ENCODE measurements at places on chromosomes 1 and 21.

- peak; percentile 12 for DNase-seq
Measured at GRCh38 chr1:244002721-244003120, 48.4 kb upstream of the ZBTB18 start.

GRCh38 chr1:121444096-121444495, 259.3 kb downstream of the SRGAP2C start:
- DNase-seq, result no peak

DNA sequence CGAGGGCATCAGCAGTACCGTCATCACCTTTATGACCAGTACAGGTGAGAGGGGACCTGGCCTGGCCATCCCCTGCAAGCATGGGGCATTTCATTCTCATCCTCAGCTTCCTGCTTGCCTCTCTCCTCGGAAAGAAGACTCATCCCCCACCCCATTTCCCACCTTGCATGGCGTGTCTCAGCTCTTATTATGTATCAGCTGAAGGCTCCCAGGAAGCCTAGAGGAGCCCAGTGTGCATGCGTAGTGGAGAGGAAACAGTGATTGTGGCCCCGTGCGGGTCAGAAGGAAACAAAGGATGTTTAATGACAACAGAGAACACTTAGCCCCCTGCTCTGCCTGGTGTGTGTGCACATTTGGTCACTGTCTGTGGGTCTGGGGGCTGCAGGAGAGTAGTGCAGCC, 40.3 kb upstream of the CNTN2 start:
- DNase-seq, result no peak

DNA sequence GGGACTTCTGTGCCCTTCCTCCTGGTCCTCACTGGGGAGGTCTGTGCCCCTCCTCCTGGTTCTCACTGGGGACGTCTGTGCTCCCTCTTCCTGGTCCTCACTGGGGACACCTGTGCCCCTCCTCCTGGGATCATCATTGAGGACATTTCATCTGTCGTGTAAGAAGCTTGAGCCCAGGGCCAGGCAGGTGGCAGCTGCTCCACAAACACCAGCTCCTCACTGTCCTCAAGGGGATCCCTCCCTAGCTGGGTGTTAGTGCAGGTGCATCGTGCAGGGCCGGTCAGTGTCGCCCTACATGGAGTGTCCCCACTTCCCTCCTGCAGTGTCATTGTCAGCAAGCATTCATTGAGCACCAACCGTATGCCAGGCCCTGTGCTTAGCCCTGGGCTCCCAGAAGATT, 312.7 kb downstream of the PTPRU start:
- no peak for DNase-seq

DNA sequence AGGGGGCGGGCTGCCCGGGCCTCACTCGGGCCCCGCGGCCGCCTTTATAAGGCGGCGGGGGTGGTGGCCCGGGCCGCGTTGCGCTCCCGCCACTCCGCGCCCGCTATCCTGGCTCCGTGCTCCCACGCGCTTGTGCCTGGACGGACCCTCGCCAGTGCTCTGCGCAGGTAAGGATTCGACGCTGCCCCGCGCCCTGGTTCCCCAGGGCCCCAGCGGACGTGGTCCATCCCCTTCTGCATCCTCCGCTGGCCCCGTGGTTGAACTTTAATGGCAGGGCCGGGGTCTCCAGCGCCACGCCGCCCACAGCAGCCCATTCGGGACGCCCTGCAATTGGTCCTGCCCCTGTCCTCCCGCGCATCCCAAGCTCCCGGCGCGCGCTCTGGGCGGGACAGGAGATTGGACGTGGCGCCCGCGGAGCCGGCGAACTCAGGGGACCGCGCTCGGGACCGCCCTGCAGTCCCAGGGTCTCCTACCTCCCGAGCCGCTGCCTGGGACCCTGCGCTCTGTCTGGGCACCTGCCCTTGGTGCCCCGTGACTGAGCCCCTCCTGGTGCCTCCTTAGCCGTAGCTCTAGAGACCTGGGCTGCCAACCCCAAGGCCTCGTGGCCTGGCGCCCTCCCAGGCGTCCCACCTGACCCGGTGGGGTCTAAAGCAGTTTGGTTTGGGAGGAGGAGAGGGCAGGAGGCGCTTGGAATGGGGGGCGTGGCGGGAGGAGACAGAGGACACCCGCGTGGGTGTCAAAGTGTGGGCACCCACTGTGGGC, at the start of gene ALPL:
TSS of gene ALPL (plus strand) at position 73 of the 762 bp plus-strand sequence. CDS start 44,659 bp downstream, outside the sequence.
- no peak for DNase-seq

- no peak for DNase-seq
Measured at GRCh38 chr1:169914531-169914930, 20.8 kb upstream of the SCYL3 start.

GRCh38 chr1:153774026-153774595, 1.1 kb upstream of the SLC27A3 start:
- peak; percentile 68 for DNase-seq

DNA sequence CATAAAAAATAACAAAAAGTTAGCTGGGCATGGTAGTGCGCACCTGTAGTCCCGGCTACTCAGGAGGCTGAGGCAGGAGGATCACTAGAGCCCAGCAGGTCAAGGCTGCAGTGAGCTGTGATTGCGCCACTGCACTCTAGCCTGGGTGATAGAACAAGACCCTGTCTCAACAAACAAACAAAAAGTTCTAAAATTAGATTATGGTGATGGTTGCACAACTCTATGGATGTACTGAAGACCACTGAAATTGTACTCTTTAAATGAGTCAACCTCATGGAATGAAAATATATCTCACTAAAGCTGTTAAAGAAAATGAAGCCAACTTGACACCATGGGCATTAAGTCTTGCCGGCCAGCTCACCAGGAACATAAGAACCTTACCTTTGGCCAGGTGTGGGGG, 9.1 kb downstream of the MRAP start:
- DNase-seq, result no peak

- DNase-seq, result no peak
Measured at GRCh38 chr1:3061981-3062615, 6.9 kb upstream of the PRDM16 start.

GRCh38 chr1:67097305-67097704, 37.5 kb downstream of the C1orf141 start:
- DNase-seq, result no peak

- no peak for DNase-seq
Measured at GRCh38 chr1:162400790-162401355, 11.1 kb downstream of the SH2D1B start.

- no peak for DNase-seq
Measured at GRCh38 chr1:247679639-247680038, at the start of gene OR13G1. OR13G1 (minus strand) TSS chr1:247679739; CDS start chr1:247673041, 6,698 bp downstream.

GRCh38 chr1:67919274-67920072, 86.2 kb upstream of the GNG12 start:
- DNase-seq, result no peak

GRCh38 chr1:72917920-72918319, 635.6 kb upstream of the NEGR1 start:
- DNase-seq, result no peak

GRCh38 chr1:82323144-82323841, 522.6 kb downstream of the ADGRL2 start:
- no peak for DNase-seq

DNA sequence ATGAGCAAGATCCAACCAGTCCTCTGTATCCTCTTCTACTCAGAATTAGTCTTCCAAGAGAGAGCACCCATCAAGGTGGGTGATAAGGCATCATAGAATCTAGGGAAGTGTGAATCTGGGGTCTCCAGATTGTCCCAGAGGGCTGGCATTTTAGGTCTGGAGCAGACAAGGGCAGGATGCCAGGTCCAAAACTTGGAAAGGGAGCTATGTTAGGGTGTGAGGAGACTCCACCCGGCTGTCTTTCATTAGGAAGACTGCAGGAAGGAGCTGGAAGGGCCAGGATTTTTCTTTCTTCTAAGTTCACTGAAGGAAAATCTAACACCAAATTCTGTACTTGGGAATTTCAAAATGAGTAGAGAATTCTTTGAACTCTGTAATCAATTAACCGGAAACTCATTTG, 86.1 kb upstream of the BMP8A start:
- no peak for DNase-seq

- no peak for DNase-seq
Measured at GRCh38 chr21:31666445-31667010, 7.0 kb downstream of the SOD1 start.

DNA sequence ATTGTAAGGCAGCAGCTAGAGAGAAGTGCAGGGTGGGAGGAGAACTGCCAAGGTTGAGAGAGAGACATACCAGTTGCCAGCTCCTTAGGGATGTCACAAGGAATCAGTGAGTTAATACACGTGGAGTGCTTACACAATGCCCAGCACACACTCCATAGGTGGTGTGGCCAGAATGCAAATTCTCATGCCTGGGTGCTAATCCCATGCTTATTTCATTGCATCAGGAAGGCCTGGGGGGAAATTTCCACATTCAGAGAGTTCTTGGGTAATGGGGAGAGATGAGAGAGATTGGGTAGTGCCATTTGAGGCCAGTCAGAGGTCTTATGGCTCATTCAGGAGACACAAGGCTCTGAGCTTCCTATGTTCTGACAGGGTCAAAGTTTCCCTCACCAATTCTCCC, 38.7 kb downstream of the GJA5 start:
- DNase-seq, result peak; percentile 87

DNA sequence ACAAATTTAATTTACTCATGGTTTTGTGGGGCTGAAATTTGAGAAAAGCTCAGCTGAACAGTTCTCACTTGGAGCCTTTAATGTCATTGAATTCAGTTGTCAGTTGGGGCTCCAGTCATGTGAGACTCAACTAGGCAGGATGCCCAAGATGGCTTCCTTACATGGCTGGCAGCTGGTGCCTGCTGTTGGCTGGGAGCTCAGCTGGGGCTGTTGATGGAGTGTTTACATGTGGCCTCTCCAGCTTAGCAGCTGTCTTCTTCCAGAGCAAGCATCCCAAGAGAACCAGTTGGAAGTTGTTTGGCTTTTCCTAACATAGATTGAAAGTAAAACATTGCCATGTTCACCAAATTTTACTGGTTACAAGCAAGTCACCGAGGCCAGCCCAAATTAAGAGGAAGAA, 81.8 kb upstream of the KCNA3 start:
- DNase-seq, result no peak

DNA sequence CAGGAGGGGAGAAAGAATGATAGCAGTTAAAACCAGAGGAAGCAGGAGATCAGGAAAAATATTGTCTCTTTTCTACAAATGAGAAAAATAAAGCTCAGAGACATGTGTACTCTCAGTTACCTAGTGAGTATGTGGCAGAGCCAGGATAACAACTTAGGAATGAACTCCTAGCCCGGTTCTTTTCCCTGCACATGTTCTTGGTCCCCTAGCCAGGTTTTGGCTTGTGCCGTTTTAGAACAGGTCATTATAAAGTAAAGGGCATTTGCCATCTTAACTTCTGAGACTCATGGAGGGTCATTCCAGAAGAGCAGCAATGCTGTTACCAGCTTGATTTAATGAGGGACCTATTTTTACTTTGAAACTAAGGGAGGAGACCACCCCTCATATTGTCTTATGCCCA, 48.1 kb upstream of the DAB1 start:
- DNase-seq, result no peak

DNA sequence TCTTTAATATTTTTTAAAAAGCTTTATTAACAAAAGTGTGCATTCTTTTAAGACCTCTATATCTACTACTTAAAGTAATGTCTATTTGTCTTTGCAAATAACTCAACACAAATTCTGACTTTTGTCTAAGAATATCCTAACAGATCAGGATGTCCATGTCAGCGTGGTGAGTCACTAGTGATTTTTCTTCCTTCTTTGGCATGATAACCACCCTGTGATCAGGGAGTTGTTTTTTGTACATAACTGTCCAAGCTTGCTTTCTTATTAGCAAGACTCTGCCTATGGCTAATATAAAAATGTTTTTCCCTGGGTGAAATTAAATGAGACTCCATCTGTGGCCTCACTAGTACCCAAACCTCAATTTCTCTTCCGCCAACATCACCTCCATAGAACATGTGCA, 688.9 kb upstream of the ADGRL2 start:
- peak; percentile 12 for DNase-seq

GRCh38 chr1:36664571-36665287, 182.0 kb upstream of the CSF3R start:
- no peak for DNase-seq

DNA sequence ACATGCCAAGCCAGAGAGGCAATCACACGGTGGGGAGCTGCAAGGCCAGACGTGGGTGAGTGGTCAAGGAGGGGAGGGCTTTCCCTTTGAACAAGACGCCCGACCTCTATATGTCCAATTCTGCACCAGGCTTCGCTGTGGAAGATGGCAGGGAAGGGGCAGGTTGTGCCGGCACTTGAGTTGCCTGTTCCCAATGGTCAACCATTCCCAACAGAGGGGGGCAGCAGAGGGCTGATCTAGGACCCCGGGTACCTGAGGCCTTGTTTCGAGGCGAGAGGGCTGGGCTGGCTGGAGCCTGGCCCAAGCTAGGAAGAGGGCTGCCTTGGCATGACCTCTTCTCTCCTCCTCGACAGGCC, 64.9 kb downstream of the TMEM53 start:
- no peak for DNase-seq

- no peak for DNase-seq
Measured at GRCh38 chr1:12648741-12649140, 4.9 kb downstream of the AADACL4 start.

- no peak for DNase-seq
Measured at GRCh38 chr21:20373031-20373430, 625.2 kb upstream of the NCAM2 start.

- DNase-seq, result peak; percentile 51
Measured at GRCh38 chr21:43603641-43604504, 55.4 kb downstream of the HSF2BP start.

DNA sequence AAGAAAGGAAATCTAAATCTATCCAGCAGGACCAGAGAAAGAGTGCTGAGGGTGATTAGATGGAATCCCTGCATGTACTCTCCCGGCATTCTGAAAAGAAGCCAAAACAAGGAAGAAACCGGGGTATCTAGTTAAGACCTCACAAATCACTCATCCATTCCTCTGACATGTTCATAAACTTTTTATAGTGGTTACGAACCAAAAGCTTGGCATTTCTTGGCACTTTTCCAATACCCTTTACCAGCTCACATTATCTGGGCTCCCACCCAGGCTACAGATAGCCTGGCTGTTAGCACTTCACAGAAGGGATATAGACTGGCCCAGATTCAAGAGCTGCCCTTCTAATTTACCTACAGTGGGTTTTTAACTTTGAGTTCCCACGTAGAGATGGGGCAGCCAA, 1.8 kb upstream of the C1orf74 start:
- DNase-seq, result no peak

- no peak for DNase-seq
Measured at GRCh38 chr1:116172666-116173065, 61.5 kb downstream of the MAB21L3 start.

DNA sequence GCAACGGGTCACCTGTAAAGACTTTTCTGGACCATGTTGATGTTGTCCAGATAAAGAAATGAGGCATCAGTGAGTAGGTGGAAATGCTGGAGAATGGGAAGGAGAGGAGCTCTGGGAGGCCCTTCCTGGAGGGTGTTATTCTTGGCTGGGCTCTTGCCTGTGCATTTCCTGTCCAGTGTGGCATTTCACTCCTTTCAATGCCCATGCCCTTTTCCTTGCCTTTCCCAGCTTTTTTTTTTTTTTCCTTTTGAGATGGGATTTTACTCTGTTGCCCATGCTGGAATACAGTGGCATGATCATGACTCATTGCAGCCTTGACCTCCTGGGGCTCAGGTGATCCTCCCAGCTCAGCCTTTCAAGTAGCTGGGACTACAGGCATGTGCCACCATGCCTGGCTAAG, 11.8 kb downstream of the NOS1AP start:
- DNase-seq, result no peak

GRCh38 chr1:109477821-109478220, 5.9 kb upstream of the ATXN7L2 start:
- DNase-seq, result no peak

- no peak for DNase-seq
Measured at GRCh38 chr21:31893851-31894415, 21.1 kb downstream of the HUNK start.

GRCh38 chr1:19375631-19376400, 63.7 kb downstream of the SLC66A1 start:
- peak; percentile 31 for DNase-seq

- DNase-seq, result no peak
Measured at GRCh38 chr1:200369131-200369530, 40.7 kb downstream of the ZNF281 start.

GRCh38 chr1:14794136-14794768, 195.8 kb downstream of the KAZN start:
- no peak for DNase-seq
